Activated CD8-positive, alpha-beta memory T cell treated with anti-CD3 and anti-CD28 coated beads, Interleukin-2, amount 50 U/mL, for 4 hours (primary cell): ENCODE measurements at places on chromosomes 2 and 18.

- no peak for DNase-seq
Observed at GRCh38 chr2:103896182-103896581, 957.7 kb upstream of the POU3F3 start.

GRCh38 chr2:20430035-20430434 lies 16.8 kb upstream of the RHOB start:
- DNase-seq: no peak

DNA sequence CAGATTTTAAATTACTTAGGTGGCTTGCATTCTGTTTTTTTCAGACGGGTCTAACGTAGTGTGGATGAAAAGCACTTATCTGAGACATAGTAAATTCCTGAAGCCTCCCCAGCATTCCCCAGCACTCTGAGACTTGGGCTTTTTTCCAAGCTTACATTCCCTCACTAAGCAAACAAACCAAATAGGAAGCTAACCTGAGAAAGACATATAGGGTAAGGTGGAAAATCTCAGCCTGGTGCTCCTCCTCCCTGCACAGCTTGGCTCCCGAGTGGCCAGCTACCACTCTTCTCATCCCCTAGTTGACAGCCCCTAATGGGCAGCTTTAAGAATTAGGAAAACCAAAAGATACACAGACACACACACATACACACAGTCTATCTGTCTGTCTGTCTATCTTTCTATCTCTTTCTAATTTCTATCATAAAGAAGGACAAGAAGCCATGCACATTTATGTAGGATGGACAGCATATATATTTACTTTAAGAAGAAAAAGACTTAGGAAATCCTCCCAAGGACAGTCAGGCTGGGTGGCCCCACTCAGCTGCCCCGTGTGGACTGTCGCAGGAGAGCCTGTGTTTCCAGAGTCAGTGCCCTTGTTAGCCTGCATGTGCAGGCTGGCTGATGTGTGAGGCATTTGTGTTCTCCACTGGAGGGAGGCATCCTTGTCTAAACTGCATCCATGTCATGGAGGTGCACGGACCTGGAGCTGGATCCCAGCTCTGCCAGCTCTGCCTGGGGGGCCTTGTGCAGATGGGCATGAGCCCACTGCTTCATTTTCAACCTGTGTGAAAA lies 8.2 kb downstream of the CNNM3 start:
- no peak for DNase-seq

DNA sequence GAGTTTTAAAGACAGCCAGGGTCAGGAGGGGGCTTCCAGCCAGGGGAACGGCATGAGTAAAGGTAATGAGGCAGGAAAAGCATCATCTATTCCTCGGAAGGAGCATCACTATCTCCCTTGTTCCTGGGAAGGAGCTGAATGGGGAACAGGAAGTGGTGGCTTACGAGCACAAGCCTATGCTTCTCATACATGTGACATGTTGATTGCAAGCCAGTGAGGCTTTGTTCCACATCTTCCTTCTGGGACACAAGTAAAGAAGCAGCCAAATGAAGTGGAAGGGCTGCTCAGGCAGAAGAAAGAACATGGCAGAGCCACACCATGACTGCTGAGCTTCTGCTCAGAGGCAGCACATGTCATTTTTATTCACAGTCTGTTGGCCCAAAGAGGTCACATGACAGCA lies 15.1 kb upstream of the LMAN1 start:
- no peak for DNase-seq

- DNase-seq: no peak
Observed at GRCh38 chr2:85095094-85095493, 38.1 kb upstream of the TCF7L1 start.

DNA sequence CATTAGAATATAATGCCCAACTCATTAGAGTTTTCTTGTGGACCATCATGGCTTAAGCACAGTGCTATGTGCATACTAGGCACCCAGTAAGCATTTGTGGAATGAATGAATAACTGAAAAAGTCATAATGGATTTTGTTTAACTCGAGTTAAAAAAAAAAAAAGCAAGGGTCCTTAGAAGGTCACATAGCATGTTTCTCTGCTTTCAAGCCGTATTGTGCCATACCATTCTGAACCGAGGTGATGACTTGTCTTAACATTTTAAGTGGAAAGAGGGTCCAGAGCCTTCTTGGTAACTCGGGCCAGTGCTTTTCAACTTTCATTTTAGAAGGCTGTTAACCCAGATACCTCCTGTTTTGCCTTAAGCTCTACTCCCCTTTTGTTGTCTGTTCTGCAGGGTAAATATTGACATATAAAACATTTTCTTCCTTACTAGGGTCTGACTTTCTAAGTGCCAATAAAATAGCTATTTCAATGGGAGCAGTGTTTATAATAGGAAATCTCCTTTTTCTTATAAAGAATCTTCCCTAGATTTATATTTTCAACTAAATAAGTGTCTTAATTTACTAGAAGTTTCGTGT lies 787 bp upstream of the ADGRF3 start:
- no peak for DNase-seq

DNA sequence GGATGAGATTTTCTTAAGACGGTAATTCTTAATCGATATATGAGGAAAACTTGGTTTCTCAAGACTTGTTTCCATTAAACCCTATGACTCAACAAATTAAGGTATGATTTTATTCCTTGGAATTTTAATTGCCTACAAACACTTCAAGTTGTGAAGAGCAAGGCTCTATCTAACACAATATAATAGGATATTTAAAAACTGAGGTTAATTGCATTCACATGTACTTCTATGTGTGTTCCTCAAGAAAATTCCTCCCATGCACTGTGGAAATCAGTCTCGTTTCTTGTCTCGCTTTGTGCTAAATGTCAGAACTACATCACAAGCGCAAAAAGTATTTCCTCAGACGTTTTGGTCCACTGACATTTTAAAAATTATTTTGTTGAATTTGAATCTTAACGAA lies 109.6 kb upstream of the UNC80 start:
- DNase-seq: no peak

GRCh38 chr2:17583646-17584045 lies 43.1 kb downstream of the VSNL1 start:
- DNase-seq: no peak

DNA sequence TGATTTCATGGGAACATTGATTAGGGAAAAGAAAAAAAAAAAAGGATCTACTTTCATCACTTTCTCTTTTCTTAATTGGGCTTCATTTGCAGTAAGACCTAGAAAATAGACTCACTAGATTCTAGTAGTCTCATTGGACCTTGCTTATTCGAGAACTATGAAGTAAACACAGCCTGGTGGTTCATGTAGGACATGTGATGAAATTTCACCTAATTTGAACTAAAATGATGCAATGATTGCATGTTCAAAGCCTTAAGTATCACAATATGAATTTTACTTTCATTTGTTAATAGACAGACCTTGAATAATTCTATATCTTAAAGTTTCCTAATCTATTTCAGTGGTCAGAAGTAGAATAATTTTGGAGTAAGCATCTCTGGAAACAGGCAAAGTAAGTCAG lies 688.9 kb upstream of the NRXN1 start:
- DNase-seq: no peak

GRCh38 chr18:67281746-67282145 lies 234.8 kb downstream of the DSEL start:
- no peak for DNase-seq

DNA sequence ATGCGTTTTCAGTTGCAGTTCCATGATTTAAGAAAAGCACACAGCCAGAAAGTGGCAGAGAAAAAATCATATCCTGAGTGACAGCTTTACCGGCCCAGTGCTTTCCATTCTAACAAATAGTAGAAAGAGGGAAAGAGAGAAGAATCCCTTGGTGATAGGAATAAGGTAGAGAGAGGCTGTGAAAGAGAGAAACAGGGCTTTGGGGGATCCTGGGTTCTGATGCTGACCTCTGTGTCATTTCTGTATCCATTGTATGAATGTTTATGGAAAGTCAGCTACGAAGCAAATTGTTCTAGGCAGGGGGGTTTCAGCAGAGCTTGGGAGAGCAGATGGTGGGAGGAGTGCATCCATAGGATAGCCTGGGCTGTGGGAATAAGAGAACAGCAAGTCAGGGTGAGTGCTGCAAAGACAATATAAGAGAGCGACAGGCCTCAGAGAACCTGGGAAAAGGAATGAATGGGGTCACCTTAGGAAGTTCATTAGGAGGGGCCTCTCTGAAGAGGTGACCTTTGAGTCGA lies 203.4 kb upstream of the TNP1 start:
- no peak for DNase-seq

DNA sequence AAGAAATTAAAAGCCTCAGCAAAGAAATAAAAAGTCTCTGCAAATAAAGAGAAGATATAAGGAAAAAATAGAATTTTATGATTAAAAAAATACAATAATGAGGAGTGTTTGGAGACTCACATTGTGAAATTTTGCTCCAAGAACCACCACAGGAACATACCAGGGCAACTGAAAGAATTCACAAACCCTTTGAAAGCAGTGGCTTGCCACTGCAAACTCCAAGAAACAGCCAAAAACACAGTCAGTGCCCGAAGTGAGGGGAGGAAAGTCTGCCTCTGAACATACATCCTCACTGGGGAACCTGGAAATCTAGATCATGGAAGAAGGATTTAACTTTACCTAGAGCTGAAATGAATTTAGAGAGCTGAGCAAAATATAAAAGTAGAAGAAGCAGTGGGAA lies 33.1 kb downstream of the EVA1A start:
- no peak for DNase-seq

DNA sequence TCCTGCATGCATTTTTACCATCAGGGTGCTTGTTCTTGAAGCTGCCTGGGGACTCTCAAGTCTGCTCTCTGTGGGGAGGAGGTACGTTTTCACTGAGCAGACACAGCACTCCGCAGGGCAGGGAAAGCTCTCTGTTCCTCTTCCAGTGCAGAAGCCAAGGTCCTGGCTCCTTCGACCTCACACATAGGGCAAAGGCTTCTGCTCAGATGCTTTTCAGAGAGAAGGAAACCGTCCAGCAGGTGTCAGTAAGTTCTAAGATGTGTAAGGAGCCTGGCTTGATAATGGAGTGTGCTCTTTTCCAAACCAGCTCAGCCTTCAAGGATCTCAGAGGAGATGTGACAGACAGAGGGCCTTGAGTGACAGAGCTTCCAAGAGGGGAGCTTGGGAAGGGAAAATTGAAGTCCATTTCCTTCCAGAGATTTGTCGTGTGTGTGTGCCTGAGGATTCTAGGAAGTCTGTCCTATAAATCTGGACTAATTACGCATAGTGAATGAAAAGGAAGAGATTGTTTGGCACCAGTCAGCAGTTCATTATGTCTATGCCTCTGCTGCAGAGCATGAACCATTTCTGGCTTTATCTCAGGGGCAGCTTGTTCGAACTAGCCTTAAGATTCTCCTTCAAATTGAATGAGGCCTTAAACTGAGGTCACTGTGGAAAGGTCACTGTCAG lies 67.3 kb upstream of the UPP2 start:
- no peak for DNase-seq

- no peak for DNase-seq
Observed at GRCh38 chr2:237154884-237155851, 69.5 kb downstream of the COPS8 start.

GRCh38 chr2:216645636-216645950 lies 12.4 kb downstream of the IGFBP2 start:
- DNase-seq: no peak

DNA sequence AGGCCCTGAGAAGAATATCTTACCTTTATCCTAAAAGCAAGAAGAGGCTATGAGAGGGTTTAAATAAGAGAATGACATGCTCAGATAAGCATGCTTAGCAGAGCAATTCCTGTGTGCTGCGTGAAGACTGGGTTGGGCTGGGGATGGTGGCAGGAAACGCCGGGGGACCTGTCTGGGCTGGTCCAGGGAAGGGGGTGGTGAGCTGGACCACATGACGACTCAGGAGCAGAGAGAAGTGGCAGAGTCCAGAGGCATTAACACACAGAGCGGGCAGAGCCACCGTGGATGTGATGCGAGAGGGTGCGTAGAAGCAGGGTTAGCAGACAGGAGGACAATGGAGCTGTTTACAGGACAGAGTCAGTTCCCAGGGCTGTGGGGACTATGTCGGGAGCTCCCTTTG lies 84.5 kb downstream of the ZBTB7C start:
- DNase-seq: no peak

- no peak for DNase-seq
Observed at GRCh38 chr18:32328974-32329373, 139.1 kb downstream of the MEP1B start.

DNA sequence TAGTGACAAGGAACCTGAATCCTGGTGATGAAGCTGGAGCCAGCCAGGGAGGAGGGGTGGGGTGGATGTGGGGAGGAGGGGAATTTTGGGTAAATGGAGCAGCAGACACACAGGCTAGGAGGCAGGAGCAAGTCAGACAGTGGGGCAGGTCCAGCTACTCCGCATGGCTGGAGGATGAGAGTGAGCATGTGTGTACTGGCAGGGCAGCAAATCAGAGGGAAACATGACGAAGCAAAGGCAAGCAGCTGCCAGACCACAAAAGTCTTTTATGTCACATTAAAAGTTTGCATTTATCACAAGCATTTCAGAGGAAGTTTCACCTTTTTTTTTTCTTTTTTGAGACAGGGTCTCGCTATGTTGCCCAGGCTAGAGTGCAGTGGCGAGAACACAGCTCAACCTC lies 11.9 kb upstream of the KIDINS220 start:
- DNase-seq: no peak

- no peak for DNase-seq
Observed at GRCh38 chr2:207801259-207801658, 31.6 kb upstream of the FZD5 start.

DNA sequence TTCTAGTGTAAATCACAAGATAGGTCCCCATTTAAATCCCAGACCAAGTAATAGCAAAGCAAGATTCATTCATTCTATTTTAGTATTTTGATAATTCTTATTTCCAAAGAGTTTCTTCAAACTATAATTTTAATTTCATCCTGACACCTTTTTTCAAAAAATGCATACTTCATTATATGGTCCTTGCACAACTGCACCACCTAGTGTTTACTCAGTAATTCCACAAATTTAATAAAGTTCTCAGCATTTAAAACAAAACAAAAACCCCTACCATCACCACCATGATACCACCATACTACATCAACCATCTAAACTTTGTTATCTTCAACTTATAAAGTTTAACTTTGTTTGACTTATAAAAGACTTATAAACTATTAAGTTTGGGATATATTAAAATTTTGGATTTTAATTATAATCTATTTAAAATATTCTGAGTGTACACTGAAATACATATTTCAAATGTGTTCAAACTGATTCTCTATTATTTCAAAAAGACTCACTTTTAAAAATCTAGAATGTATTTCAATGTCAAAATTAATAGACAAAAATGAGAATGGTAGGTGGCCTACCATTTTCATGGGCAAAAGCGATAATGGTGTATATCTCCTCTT lies 44.2 kb downstream of the WDPCP start:
- DNase-seq: no peak

DNA sequence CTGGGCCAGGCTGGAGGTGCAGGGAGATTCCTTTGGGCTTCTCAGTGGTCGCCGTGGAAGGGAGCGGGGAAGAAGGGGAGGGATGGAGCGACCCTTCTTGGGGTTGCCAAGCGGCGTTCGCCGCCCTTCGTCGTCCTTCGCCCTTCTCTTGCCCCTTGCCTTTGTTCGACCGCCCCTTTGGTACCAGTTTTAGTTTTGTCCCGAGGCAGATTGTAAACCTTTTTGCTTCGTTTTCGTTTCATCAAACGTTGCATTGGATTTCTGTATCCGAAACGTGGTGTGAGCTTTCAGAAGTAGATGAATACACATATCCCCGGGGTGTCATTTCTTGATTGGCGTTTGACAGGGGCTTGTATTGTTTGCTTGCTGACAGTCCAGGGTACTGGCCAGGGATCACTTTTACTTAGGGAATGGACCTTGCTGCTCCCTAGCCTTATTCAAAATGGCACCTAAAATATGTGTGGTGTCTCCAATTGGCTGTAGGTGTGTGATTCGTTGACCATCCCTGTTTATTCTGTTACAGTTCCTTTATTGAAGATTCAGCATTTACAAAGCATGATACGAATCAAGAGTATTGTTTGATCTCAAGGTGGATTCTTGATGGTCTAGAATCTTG lies 788 bp downstream of the USP14 start:
- no peak for DNase-seq
